Ovary (tissue), 10 donors: ENCODE measurements at places on chromosomes 4 and X.

GRCh38 chr4:71066737-71067716, 73.6 kb downstream of the DCK start:
- no peak for DNase-seq

- no peak for DNase-seq
These were observed 136.2 kb downstream of the EVC2 start for GRCh38 chr4:5572114-5572513.

- no peak for DNase-seq
These were observed 52.1 kb downstream of the PTCHD1 start for GRCh38 chrX:23386726-23387125.

- DNase-seq, result no peak
These were observed 122.4 kb downstream of the PHKA2 start for GRCh38 chrX:18861511-18861910.
